ENCODE measurements at places on chromosomes 7 and 10.

GRCh38 chr7:34991938-34992840 lies 45.1 kb downstream of the DPY19L1 start:
- no peak for DNase-seq

- DNase-seq, result no peak
Observed at GRCh38 chr7:44259547-44260457, 59.0 kb downstream of the YKT6 start.

GRCh38 chr7:124754576-124755268 lies 10.9 kb downstream of the GPR37 start:
- DNase-seq, result no peak

DNA sequence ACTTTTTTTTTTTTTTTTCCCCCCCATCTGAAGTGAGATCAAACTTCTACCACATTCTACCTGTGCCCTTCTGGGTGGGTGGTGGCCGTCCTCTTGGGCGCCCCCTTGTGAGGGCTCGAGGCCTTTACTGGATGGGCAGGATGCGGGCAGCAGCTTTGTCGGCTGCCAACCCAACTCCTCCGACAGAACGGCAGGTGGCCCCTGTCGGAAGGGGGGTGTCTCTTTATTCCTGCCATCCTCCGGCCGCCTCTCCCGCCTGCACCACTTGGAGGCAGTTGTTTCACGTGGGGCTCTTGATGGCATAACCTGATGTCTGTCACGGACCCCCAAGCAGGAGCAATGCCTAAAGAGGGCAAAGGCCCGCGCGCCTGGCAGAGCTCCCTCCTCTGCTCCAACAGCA lies 31.0 kb downstream of the AMZ1 start:
- DNase-seq, result no peak

DNA sequence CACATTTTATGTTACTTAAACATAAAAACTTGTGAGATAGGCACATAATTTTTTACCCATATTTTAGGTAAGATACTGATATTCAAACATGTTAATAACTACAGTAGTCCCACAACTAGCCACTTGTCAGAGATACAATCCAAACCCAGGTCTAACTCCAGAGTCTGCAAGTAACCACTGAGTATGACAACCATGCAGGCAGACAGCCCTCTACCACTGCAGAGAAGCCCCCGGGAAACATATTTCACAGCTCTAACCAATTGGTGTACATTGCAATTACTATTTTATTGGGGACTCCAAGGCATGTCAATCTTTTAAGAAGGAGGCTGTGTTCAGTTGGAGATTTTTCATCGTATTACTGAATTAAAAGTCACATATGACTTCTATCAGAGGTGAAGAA lies 107.2 kb upstream of the FAM133B start:
- no peak for DNase-seq

- DNase-seq, result no peak
Observed at GRCh38 chr10:78803710-78804109, 265.1 kb upstream of the ZMIZ1 start.

- no peak for DNase-seq
Observed at GRCh38 chr7:712381-713138, 13.9 kb upstream of the DNAAF5 start.

GRCh38 chr7:88155756-88156155 lies 64.1 kb downstream of the SRI start:
- DNase-seq, result no peak

DNA sequence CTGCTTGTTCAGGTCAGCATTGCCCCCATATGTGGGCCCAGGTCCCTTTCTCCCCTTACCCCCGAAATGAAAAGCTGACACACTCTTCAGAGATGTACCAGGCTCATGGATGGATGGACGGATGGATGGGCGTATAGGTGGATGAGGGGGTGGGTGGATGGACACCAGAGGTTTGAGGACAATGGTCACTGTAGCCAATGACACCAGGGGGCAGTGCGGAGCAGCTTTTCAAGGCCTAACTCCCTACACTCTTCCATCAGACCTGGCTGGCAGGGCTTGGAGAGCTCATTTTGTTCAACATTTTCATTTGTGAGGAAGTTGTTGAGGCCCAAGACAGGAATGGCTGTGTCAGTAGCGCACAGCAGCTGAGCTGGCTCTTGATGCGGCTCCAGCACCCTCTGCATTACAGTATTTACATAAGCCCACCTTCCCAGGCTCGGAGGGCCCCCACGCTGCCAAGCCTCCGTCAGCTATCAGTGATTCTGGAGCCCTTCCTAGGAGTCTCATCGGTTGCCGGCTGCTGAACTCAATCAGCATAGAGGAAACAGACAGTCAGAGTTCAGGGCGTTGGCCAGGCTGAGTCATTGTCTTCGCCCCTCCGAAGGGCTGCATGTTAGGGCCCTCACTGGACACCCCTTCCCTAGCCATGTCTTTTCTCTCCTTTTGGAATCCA lies 11.6 kb upstream of the FFAR4 start:
- DNase-seq, result no peak

Measured in stimulated activated CD4-positive, alpha-beta T cell treated with anti-CD3 and anti-CD28 coated beads, Interleukin-1b, Interleukin-23, amount 100 ng/mL, for 1 hour (primary cell).